WERI-Rb-1 (cell line): ENCODE measurements at places on chromosomes 2 and 18.
A peak's percentile ranks its signal among the peaks of the same experiment; 100 is the strongest.

- no peak for DNase-seq
Observed at GRCh38 chr2:50786345-50786744, 245.6 kb downstream of the NRXN1 start.

- peak; percentile 19 for DNase-seq
Observed at GRCh38 chr2:216399621-216400020, 12.7 kb upstream of the SMARCAL1 start.

GRCh38 chr2:232042911-232043574 is 81.5 kb downstream of the DIS3L2 start:
- DNase-seq: no peak

GRCh38 chr2:150977296-150977695 is 284.4 kb downstream of the RBM43 start:
- no peak for DNase-seq

GRCh38 chr18:3340015-3340681 is 78.2 kb downstream of the MYL12B start:
- no peak for DNase-seq

- DNase-seq: no peak
Observed at GRCh38 chr18:33717339-33717738, 139.3 kb downstream of the ASXL3 start.

GRCh38 chr2:1081451-1082225 is 131.0 kb downstream of the SNTG2 start:
- no peak for DNase-seq

DNA sequence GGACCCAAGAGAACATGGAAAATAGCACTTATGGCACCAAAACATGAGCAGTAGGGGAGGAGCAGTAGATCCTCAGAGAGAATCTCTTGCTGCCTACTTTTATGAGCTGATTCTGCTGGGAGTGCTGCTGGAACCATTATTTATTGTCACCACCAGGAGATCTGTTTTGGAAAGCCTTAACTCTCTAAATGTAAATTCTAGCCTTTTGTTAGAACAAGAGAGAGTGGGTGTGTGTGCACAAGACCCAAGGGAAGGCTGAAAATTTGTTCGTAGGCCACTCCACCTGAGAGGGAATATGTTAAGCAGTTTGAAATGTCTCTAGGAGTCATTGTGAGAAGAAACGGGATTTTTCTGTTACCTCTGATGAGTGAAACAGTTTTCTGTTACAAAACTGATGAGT is 16.2 kb upstream of the FAM237A start:
- no peak for DNase-seq

- DNase-seq: no peak
Observed at GRCh38 chr2:35538796-35539195, 816.8 kb upstream of the CRIM1 start.

GRCh38 chr2:100888601-100889000 is 68.7 kb downstream of the NPAS2 start:
- DNase-seq: no peak

- no peak for DNase-seq
Observed at GRCh38 chr2:84838434-84839145, 42.3 kb downstream of the TRABD2A start.

DNA sequence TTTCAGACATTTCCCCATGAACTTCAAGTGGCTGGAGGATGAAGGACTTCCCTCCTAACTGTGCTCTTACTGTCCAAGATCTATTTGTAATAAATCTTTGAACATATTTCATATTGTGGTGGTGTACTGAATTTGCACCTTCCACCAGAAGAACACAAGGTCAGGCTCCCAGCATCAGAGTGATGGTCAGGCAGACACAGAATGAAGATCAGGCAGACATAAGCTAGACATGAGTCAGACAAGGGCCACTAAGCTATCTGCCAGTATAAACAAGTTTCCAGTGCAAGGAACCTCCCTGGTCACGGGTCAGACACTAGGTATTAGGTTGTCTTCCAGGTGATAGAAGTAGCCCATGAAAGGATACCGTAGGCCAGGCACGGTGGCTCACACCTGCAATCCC is 20.0 kb downstream of the AQP12B start:
- DNase-seq: no peak

DNA sequence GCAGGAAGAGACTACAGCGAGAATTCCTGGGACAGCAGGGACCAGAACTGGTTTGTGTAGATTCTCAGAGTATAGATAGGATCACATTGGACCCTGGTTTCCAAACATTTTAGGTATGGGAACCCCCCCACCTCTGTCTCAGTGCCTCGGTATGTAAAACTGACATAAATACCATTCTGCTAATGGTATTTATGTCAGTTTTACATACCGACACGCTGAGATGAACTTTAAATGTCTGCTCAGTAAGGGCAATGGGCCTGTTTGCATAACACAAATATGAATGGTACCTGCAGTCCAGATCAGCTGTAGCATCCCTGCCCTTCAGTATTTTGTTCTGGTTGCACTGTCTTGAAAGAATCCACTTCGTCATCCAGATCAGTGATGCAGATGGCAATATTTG is 73.2 kb downstream of the WDSUB1 start:
- DNase-seq: no peak

DNA sequence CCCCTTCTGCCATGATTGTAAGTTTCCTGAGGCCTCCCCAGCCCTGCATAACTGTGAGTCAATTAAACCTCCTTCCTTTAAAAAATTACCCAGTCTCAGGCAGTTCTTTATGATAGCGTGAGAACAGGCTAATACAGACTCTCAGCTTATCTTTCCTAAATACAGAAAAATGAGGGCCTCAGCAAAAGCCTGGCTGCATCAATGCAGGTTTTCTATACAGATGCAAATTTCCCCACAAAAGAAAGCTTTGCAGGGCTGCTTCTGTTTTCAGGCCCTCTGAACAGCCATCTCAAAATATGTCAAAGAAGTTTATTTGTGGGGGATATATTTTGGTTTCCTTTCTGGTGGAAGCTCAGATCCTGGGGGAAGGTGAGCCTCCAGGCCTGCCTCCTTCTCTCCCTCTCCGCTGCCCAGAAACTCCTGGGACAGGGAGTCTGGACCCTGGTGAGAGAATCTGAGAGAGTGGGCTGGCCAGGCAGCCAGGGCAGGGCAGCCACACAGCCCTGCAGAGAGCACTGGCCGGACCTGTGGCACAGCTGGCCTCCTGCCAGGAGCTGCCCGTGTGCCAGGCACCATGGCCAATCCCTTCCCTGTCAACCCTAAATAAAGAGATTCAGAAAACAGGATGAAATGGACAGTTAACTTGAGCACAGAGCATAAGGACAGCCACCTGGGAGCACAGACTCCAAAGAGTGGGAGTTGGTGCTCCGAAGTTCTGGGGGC is 21.6 kb upstream of the AGXT start:
- DNase-seq: no peak

GRCh38 chr2:17326717-17327116 is 191.5 kb downstream of the RAD51AP2 start:
- DNase-seq: no peak

DNA sequence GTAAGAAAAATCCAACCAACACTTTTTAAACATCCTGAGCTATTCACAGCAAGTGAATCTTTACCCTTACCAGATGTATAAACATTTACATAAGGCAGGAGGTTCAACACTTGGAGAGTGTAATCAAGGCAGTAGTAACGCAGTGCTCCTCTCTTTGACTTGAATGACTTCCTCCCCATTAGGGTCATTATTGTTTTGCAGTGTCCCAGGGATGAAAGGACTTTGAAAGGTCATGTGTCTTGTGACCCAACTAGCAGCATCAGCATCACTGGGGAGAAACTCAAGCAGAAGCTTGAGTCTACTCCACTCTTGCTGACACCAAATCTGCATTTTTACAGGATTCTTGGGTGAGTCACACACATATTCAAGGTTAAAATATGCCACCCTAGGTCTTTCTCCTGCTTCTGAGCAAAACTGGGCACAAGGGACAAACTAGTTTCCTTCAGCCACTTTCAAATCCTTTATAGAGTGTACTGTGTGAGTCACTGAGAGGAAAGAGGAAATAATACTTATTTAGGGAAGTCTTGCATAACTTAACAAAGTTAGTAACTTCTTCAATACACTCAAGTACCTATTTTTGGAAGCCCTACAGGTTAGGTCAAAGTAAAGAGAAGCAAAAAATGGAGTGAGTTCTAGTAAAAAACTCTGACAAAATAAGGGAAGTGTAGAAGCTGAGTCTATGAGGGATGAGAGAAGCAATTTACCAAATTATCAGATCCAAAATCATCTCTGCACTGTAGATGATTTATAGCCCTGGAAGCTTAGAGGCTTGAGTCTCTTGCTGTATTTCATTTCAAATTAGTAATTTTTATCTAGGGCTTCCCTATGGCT is 51.0 kb upstream of the EML4 start:
- DNase-seq: no peak

DNA sequence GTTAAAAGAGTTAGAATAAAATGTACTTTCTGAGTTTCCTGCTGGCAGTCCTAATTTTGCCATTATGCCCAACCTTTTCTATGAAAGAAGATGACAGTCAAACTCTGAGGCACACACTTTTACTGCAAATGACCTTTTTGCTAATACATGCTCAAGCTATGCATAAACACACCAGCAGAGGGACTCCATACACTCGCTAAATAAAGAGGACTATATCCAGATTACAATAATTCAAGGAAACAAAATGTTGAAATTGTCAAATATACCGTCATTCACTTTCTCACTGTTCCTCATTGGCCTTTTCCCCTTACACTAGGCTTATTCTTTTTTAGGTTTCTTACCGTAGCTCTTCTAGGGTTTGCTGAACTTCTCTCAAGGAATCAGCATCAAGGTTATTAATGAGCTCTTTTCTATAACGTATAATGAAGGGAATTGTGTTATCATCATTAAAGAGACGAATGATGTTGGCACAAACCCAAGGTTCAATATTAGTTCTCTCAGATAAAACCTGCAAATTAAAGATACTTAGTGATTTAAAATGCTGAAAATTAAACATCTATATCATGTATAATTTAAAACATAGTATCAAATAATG is 25.7 kb downstream of the SRBD1 start:
- no peak for DNase-seq

DNA sequence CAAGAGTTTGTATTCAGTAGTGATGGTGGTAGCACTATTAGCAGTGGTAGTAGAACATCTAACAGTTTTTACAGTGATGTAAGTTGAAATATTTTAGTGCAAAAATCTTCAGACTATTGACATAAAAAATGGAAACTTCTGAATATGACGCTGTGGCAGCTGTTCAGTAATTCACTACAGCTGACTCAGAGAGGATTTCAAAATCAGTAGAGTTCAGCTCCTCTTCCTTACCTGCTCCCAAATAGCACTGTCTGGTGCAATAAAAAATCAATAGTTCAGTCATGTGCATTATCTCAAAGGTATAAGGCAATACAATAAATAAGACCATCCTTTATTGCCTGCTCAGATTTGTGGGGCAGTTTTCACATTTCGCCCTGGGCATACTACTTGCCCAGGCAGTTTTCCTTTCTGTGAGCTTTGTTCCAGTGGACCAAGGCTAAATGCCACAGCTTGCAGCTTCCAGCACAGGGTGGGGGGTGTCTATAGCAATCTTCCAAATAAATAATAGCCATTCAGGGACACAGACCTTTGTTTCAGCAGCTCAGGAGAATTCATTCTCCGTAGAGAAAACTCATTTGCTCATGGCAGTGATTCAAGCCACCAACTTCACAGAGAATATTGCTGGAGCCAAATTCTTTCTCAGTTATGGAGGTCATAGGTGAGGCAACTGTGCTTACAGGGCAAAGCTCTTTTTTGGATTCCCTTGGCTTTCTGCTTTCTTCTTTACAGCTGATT is 33.9 kb upstream of the GORASP2 start:
- no peak for DNase-seq

GRCh38 chr2:179729966-179730365 is 131.4 kb downstream of the ZNF385B start:
- DNase-seq: no peak

GRCh38 chr2:20132990-20133535 is 81.6 kb upstream of the LAPTM4A start:
- no peak for DNase-seq

DNA sequence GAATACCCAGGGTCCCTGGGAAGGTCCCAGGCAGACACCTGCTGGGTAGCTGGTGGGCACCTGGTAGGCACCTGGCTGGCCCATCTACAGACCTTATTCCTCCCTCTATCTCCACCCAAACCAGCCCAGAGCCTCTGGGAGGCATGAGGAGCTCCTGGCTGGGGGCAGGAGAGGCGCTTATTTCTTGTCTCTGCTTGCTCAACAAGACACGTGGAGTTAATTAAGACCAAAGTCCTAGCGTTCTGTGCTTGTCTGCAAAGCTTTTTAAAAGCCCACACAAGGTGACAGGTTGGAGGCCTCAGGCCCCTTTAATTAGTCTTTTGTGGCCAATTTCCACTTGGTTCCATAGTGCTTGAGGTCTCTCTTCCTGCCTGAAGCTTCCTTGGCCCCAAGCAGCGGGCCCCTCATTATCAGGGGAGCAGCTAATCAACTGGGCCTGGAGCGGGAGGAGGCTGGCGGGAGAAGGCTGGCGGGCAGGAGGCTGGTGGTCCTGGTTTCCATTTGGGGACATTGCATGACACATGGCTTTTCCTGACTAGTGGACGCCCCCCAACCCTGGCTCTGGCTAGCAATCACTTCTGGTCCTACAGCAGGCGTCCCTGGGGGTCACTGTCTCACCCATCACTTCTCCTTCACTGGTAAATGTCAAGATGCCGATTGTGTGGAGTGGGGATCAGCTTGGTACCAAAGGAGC is 65.4 kb upstream of the HDAC4 start:
- no peak for DNase-seq

DNA sequence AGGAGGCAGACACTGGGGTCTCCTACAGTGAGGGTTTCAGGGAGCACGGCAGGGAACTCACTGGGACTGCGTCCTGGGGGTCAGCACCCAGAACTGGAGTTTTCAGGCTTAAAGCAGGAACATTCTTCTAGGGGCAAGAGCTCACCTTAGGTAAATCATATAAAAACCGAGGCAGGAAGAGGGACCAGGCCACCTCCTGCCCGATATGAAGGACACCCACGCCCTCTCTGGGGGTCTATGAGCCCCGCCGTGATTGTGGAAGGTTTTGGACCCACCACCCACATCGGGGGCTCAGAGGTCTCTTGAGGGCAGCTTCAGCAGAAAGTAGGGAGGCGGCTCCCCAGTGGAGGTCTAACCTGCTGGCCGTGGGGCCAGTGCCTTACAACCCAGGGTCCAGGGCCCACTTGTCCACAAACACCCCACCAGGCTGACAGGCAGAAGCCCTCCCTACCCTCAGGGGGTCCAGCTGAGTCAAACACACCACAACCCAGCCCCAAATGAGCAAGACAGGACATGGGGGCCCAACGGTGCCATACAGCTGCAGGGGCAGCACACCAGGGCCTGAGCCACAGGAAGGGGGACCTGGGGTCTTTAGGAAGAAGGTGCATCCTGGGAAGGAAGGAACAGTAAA is 25.3 kb downstream of the CROCC2 start:
- DNase-seq: no peak
